ENCODE measurements at places on chromosomes 6 and 20.

- DNase-seq, result no peak
Observed at GRCh38 chr20:13268953-13269352, 47.9 kb downstream of the ISM1 start.

GRCh38 chr6:157014871-157015270 lies 237.7 kb downstream of the ARID1B start:
- no peak for DNase-seq

DNA sequence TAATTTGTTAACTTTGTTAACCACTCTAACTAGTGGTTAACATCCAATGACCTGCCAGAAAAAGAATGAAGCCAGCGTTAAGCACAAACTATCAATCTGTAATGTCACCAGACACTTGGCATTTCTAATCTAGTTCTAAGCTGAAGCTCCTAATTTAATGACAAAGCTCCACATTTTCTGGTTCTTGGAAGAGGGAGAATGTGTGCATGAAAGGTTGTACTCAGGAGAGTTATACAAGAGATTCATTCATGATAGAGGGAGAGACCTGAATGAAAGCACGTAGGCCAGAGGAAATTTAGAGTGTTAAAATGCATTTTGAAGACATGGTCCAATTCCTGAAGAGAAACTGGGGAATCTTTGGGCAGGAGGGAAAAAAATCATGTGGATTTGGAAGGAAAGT lies 8.3 kb upstream of the ME1 start:
- DNase-seq, result no peak

DNA sequence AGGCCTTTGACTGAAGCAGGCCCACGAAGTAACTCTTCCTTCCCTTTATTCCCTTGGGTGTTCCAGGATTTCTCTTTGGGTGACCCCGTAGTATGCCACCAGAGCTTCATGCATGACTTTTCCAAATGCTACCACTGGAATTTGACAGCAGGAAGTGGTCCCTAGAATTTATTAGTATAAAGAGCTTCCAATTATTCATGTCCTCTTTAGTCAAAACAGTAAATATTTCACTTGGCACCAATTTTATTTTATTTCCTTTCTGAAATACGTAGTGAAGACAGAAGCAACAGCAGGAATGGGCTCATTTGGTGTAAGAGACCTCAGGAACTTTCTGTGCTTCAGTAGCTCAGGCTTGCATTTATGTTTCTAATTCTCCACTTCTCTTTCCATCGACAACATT lies 151.3 kb downstream of the LCA5 start:
- no peak for DNase-seq

DNA sequence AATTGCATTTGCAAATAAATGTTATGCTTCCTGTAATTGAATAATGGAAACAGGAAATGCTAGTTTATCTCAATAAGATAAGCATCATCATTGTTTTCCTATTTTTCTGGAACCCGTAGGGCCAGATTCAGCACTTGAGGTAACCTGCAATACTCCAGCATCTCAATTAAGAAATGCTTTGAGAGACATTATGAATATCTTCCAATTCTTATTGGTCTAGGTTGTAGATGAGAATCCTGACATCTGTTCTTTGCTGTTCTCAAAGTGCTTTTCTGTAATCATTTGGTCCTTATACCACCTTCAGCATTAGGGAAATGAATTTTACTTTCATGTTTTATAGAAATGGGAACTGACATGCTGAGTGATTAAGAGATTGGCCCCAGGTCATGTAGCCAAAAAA lies 428.3 kb downstream of the CBLN4 start:
- no peak for DNase-seq

DNA sequence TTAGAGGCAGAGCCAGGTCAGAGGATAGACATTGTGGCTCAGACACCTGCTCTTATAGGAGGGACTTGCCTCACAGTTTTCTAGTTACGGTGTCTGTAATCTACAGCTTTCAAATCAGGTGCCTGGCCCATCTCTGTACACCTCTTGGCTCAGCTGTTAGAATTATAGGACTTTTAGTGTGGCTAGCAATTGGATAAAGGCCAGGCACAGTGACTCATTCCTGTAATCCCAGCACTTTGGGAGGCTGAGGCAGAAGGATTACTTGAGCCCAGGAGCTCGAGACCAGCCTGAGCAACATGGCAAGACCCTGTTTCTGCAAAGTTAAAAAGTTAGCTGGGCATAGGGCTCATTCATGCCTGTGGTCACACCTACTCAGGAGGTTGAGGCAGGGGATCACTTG lies 20.0 kb downstream of the BRPF3 start:
- DNase-seq, result no peak
